ENCODE measurements at places on chromosomes 4 and X.

GRCh38 chrX:40628506-40628905, 5.3 kb downstream of the MPC1L start:
- DNase-seq: no peak

DNA sequence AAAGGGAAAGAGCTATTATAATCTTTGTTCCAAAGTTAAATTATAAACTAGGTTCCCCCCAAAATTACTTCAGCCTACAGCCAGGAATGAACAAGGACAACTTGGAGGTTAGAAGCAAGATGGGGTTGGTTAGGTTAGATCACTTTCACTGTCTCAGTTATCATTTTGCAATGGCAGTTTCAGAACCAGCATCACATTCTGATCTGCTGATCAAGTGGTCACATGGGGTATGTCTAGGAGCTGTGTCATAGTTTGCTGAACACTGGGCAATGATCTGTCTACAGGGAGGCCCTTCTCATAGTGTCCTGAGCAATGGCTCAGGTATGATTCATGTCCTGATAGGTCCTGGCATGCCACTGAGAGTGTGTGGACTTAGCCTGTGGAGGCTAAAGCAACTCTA, 41.6 kb upstream of the XIAP start:
- no peak for DNase-seq

DNA sequence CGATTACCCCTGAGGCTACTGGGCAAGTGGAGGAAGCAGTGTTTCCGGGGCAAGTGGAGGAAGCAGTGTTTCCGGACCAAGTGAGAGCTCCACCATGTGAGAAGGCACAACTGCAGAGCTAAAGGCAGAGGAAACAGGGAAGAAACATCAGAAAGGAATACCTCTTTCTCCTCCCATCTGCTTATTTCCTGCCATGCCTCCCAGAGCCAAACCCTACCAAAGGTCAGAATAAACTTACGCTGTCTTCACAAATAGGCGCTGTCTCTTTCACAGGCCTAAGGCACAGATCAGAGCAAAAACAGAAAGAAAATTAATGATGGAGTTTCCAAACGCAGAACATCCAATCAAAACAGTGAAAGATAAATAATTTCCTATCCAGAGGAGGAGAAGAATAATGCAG, 153.0 kb downstream of the ATOH1 start:
- DNase-seq: no peak

- DNase-seq: no peak
Observed at GRCh38 chr4:31702326-31702725, 982.2 kb downstream of the PCDH7 start.

DNA sequence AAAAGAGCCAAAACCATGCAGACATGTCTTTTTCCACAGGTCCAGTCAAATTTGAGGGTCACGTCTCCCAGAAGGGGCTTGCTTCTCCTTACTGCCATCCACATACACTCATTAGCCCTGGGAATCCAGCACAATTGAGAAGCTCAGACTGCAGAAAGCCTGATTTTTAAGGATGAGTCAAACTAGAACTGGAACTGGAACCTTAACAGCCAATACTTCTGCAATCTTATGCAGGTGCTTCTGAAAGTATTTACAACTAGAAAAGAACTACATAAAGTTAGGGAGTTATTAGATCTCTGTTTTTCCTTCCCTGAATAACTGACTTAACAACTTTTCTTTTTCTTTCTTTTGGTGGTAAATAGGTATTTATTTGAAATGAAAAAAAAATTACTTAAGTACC, 86.3 kb downstream of the CDS1 start:
- no peak for DNase-seq

- no peak for DNase-seq
Observed at GRCh38 chr4:23958749-23959148, 68.9 kb upstream of the PPARGC1A start.

DNA sequence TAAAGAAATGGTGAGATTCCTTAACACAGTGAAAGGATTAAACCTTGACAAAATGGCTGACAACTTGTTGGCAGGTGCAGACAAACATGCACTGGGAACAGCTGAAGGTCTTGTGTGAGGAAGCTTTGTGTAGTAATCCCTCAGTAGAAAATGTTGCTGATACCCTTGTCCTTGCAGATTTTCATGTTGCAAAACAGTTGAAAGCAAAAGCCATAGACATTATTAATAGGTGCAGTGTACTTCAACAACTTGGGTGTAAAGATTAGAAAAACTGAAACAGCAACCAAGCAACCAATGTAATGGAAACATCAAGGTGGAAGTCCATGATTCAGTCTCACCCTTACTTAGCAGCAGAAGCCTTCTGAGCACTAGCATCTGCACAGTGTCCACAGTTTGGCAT, 29.8 kb downstream of the UGT2B7 start:
- DNase-seq: no peak

- no peak for DNase-seq
Observed at GRCh38 chr4:122508083-122508482, 51.6 kb upstream of the IL2 start.

- DNase-seq: no peak
Observed at GRCh38 chr4:1685235-1686150, 1.4 kb upstream of the FAM53A start.

DNA sequence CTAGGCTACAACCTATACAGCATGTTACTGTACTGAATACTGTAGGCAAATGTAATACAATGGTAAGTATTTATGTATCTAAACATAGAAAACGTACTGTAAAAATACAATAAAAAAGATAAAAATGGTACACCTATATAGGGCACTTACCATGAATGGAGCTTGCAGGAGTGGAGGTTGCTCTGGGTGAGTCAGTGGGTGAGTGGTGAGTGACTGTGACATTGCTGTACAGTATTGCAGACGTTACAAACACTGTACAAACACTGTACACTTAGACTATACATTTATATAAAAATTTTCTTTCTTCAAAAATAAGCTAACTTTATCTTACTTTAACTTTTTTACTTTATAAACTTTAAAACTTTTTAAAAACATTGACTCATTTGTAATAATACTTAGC, 190.3 kb upstream of the NR3C2 start:
- no peak for DNase-seq

GRCh38 chr4:186709517-186709916, 14.1 kb downstream of the FAT1 start:
- DNase-seq: no peak

GRCh38 chr4:71006203-71006907, 12.9 kb downstream of the DCK start:
- DNase-seq: no peak

DNA sequence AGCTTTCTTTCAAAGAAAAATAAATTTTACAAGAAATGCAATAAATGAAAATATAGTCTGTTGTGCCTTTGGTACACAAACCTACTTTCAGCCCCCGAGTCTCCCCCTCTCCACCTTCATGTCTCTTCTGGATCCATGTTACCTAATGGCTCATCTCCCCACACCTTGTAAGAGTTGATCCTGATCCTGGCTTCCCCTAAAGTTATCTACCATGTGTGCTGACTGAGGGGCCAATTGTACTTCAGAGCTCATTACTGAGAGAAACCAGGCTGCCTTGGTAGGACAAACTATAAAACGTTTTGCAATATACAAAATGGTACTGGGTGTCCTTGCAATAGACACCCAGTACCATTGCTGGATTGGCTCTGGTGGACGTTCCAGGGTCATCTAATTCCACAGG, 11.8 kb downstream of the PALLD start:
- no peak for DNase-seq

DNA sequence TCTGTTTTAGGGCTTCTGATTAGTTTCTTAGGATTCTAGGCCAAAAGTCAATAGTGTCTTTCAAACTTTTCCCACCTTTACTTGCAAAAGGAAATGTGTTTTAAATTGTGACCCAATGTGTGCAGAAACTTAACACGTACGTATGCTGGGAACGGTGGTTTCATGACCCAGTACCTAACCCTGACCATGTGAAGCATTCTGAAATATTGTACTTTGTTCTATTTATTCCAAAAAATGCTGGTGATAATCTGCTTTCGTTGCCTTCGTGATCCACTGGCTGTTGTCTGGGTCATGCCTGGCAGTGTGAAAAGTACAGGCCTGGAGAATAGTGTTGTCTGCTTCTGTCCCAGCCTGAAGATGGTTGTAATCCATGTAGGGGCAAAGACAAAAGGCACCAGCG, 26.7 kb upstream of the TADA2B start:
- DNase-seq: no peak

DNA sequence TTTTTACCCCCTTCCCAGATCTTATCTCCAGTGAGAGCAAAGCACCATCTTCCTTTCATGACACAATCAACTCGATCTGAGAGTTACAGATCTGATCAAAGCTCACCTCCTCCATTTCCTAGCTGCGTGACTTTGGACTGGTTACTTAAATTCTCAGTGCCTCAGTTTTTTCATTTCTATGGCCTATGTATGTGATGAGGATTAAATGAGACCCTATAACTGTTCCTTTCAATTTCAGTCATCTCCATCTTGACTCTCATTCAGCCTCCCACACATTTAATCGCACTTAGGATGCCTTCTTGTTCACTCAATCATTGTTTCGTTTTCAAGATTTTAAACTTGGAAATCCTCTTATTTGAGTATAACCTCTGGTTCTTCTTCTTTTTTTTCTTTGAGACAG, 20.1 kb upstream of the CXCR3 start:
- DNase-seq: no peak

GRCh38 chr4:46974891-46975543, 18.4 kb downstream of the GABRA4 start:
- DNase-seq: no peak

GRCh38 chr4:1752284-1753041, 31.1 kb downstream of the TACC3 start:
- no peak for DNase-seq

DNA sequence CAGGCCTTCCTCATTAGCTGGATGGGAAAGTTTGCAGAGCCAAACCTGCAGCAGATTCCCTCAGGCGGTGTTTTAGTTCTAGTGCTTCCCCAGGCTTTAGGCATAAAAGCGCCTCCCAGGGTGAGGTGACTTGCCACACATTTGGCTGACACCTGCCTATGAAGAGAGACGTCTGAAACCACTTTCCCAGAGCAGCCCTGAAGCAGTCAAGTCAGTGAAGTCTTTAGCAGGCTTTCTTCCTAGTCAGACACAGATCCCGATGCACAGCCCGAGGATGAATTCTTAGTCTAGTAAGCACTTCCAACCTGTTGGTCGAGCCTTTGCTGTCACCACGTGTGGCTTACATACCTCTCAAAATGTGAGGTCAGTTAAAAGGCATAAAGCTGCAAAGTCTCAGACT, 484.1 kb downstream of the SMARCA1 start:
- no peak for DNase-seq

DNA sequence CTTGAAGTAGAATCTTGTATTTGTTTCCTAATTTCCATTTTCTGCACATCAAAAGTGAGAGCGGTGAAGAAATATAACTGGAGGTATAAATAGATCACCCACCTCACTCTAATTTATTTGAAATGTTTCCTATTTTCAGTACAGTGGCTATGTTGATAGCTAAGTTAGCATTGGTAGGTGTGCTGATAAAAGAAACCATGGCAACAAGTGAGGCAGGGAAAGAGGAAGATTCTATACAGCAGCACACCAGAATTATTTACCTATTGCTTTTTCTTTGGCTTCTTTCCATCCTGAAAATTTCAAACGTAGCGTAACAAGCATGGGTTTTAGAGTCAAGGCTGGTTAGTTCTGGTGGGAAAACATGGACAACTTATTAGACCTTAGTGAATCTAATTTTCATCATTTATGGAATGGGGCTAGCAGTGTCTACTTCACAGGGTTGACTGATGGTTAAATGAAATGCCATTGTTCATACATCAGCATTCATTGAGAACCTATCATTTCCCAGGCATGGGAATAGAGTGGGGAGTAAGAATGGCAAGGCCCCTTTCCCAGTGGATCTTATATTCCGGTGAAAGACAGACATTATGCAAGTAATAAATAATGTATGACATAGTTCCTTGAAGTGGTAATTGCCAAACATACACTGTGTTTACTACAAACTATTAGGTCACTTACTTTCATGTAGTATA, 30.6 kb upstream of the CTSO start:
- DNase-seq: no peak

DNA sequence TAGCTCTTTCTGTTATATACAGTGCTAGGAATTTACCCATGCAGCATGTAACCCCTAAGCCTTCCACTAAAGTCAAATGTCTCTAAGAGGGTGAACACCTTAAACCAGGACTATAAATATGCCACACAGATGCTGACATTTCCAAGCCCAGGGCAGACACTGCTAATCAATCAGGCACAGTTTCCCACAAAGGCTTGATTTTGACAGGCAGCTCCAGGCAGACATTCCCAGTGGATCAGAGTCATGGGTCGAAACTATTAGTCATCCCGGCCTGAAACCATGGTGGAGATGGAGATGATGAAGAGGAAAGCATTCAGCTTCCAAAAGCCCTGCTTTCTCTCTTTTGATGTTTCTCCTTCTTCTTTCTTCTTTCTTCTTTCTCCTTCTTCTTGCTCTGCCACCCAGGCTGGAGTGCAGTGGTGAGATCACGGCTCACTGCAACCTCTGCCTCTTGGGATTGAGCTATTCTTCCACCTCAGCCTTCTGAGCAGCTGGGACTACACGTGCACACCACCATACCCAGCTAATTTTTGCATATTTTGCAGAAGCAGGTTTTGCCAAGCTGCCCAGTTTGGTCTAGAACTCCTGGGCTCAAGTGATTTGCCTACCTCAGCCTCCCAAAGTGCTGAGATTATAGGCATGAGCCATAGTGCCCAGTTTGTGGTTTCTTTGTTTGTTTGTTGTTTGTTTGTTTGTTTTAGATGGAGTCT, 21.0 kb upstream of the SORCS2 start:
- DNase-seq: no peak

DNA sequence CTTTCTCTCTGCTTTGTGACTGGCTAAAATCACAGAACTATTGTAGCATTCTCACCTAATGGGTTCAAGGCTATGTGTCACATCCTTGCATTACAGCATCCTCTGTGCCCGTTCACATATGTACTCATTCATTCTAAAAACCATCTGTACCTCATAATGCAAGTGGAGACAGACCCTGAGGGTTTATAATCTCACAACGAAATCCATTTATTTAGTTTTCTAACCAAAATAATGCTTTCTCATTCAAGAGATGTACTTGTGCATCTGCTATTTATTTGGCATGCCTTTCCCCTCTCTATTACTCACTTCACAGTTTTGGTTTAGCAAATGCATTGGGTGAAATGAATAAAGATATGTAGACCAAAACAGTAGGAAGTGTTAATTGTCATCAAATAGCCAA, 261.5 kb downstream of the DCHS2 start:
- no peak for DNase-seq

- DNase-seq: no peak
Observed at GRCh38 chrX:10485326-10485725, 135.1 kb downstream of the MID1 start.

DNA sequence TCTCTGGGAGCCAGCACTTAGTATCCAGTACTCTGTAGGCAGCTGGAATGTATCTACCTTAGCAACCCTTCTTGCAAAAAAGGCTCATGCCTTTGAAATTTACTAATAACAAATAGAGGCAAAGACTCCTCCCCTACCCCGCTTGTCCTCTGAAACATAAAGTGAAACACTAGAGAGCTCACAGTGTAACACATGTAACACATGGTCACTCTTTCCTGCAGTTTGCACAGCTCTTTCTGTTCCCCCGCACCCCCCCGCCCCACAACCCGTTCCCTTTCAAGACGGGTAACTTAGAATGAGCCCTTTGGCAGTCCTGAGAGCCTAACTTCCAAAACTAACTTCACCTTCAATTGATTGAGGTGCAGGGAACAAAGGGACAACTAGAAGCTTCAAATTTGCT, 6.0 kb upstream of the BCORL1 start:
- DNase-seq: no peak
